ENCODE measurements at places on chromosomes 4 and X.

- DNase-seq = no peak
These were observed 254.6 kb downstream of the GASK1B start for GRCh38 chr4:157918036-157918832.

DNA sequence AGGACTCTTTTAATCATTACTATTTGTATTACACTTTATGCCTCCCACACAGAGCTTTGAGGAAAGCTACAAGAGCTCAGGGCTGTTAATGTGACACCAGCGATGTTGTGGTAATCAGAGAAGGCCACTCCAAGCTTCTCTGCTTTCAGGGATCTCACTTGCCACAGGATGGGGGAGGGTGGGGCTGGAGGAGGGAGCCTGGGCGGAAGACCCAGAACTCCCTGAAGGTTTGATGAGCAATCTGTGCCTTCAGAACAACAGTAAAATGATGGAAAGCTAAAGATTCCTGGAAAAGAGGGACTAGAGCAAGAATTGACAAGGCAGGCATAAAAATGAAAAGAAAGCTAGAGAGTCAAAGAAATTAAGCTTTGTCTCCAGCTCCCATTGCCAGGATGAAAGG, 75.6 kb downstream of the MAML3 start:
- no peak for DNase-seq

DNA sequence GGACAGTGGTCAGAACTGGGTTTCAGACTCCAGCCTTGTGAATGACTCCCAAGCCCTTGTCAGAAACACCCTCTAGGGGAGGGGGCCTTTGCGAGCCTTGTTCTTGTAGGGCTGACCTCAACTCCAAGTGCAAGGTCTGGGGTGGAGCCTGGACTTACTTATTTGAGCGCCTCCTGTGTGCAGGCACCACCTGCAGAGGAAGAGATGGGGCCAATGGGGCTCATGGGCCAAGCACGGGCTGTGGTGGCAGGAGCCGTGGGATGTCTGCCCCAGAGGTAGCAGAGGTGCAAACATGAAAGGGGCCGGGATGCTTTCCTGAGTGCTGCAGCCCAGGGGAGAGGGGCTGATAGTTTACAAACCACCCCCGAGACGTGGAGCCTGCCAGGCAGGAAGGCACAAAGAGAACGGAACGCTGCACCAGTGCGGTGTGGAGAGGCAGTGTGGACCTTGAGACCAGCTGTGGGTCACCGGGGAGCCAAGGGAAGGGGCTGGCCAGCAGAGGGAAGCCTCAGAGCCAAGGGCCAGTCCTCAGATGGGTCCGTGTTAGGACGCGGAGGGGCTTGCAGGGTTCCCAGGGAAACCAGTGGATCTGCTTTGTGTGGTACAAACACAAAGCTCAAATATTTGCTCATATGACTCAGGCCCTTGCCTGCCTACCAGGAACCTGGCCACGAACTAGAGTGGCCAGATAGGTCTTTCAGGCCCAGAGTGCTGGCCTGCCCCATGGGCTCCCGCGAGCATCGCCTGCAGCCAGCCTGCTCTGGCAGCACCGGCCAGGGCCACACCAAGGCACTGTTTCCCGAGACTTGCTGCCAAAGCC, 8.7 kb upstream of the TADA2B start:
- DNase-seq = no peak

- DNase-seq = no peak
These were observed 231.3 kb upstream of the PITX2 start for GRCh38 chr4:110854021-110854678.

DNA sequence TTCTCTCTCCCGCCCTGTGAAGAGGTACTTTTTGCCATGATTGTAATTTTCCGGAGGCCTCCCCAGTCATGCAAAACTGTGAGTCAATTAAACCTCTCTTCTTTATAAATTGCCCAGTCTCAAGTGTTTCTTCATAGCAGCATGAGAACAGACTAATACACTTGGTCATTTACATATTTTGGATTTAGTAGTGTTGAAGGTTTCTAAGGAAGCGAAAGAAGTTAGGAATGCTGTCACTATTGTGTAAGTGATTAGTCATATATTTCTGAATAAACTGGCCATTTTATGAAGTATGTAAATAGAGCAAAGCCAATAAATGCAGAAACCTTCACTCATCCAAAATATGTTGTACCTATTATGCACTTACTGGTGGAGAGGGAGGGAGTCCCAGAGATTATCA, 34.4 kb upstream of the GK2 start:
- DNase-seq = no peak

GRCh38 chrX:121581885-121582284, 534.5 kb downstream of the GLUD2 start:
- DNase-seq = no peak

GRCh38 chr4:81905971-81906370, 434.3 kb upstream of the RASGEF1B start:
- DNase-seq = no peak

GRCh38 chrX:149493567-149494562, 11.2 kb downstream of the IDS start:
- no peak for DNase-seq

GRCh38 chr4:116913451-116913850, 171.9 kb downstream of the TRAM1L1 start:
- DNase-seq = no peak

DNA sequence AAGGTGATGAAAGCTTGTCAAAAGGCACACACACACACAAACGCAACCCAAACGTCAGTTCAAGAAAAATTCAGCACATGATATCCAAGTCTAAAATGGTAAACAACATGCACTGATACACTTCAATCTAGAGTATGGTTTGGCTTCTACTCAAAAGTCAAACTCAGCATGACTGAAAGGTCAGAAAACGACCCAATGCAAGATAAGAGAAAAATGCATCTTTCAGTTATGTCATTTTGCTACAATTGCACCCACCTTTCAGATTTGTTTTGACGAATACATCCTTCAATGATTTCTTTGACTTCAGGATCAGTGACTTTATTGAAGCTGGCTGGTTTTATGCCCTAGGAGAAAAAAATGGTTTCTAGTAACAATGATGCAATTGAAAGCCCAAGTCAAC, 56.3 kb downstream of the WNK3 start:
- no peak for DNase-seq

GRCh38 chr4:113823291-113823659, 61.7 kb upstream of the CAMK2D start:
- no peak for DNase-seq

- no peak for DNase-seq
These were observed 74.4 kb upstream of the ATP6AP2 start for GRCh38 chrX:40506201-40506985.

DNA sequence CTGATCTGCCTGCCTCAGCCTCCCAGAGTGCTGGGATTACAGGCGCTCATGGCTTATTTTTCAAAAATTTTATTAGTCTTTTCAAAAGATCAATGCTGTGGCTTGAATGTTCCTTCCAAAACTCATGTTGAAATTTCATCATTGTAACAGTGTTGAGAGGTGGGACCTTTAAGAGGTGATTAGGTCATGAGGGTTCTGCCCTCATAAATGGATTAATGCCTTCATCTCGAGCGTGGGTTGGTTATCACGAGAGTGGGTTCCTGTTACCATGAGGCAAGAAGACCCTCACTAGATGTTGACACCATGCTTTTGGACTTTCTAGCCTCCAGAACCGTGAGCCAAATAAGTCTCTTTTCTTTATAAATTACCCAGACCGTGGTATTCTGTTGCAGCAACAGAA, 30.3 kb downstream of the EIF2S3 start:
- DNase-seq = no peak

DNA sequence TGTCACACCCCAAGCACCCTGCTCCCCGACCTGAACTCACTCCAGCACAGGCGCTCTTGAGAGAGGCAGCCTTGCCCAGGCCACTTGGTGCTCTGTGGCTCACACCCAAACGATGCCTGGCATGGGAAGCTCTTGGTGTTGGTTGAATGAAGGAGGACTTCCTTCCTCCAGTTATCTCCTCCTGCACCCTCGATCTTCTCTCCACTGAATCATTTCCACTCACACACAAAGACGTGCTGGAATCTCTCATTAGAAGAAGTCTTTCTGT, 90.5 kb upstream of the TRIM2 start:
- DNase-seq = no peak

- no peak for DNase-seq
These were observed 42.4 kb downstream of the FNIP2 start for GRCh38 chr4:158811216-158811540.

DNA sequence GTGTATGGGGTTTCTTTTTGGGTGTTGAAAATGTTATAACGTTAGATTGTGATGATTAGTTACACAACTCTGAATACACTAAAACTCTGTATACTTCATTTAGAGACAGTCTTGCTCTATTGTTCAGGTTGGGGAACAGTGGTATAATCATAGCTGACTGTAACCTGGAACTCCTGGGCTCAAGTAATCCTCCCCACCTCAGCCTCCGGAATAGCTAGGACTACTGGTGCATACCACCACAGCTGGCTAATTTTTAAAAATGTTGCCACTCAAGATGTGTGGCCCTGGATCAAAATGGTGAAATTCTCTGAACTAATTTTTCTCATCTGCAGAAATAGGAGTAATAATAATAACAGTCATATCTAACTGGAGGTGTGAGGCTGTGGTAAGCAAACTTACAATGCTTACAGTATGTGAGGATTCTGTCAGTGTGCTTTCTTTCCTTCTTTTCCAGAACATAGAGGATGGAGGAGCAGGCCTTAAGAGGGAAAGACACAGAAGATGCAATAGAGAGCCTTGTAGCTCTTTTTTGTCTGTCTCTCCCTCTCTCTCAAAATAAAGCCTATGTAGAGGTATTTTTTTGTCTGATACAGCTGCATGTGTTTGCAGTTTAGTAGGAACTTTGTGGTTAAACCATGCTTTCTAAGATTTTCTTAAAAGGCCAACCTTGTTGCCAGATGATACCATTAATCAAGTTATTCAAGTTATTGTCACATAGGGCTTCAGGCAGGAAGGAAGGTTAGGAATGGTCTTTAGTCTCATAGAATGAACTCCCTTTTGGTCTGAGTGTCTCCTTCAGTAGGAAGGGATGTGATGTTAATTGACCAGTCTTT, 7.5 kb downstream of the ADD1 start:
- no peak for DNase-seq

GRCh38 chr4:81804849-81805248, 333.1 kb upstream of the RASGEF1B start:
- DNase-seq = no peak

- no peak for DNase-seq
These were observed 12.2 kb upstream of the MTMR1 start for GRCh38 chrX:150680974-150681373.

DNA sequence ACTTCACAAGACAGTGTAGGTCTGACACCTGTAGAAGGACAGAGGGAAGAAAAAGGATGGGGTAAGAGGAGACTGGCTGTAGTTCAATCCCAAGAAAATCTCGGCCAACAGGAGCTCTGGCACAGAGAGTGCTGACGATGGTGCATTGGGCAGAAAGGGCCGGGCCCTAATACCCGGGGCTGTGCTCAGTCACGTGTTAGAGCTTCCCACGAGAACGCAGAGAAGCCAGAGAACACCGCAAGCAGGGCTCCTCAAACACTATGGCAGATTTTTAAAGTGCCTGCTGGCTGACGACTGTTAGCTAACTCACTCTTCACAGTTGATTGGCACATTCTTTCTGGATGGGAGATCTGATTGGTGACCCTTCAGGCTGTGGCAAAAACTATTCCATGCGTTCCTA, 35.5 kb downstream of the EREG start:
- DNase-seq = no peak

- no peak for DNase-seq
These were observed 3.2 kb downstream of the KDR start for GRCh38 chr4:55122235-55122634.

DNA sequence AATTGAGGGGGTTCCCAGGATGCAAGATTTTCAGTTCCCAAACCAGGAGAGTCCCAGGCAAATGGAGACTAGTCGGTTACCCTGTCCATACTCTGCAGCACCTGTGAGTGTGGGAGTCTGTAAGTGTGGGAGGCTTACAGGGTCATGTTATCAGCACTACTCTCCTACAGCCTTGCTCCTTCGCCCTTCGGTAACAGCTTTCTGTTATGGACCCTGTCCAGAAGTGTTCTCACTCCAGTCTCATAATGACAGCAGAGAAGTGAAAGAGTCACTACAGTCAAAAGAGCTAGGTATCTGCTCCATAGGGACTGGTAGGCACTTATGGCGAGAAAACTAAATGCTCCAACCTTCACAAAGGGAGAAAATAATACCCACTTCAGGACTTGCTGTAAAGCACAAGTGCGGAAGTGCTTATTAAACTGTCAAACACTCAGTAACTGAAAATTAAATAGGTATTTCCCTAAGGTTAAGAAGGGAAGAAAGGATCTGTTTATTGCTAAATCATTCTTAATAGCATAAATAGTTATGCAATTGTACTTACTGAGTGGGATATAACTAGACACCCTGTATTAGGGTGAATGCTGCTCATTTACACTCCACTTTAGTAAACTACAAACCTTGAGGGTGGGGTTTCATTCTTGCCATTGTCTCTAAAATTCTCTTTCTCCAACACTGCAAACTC, 2.7 kb upstream of the ADH7 start:
- no peak for DNase-seq

GRCh38 chr4:122152711-122153226, 638 bp downstream of the BLTP1 start:
- peak; percentile 2 for DNase-seq

GRCh38 chr4:68062501-68062900, 67.2 kb downstream of the TMPRSS11F start:
- DNase-seq = no peak

GRCh38 chrX:154093965-154094364, 3.6 kb downstream of the MECP2 start:
- DNase-seq = no peak

DNA sequence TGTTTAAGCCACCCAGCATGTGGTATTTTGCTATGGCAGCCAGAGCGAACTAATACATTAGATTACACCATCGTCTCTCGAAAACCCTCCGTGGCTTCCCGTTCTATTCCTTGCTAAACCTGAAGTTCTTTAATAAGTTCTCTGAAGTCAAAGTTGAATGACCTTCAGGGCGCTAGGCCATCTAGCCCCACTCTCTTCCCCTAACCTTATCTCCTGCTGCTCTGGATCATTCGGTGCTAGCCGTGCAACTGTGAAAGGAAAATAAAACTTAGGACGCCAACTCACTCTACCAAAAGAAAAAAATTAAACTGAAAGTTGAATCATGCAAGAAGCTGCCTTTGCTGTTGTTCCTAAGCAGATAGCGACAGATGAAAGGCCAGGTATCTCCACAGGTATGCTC, 40.0 kb downstream of the CHRNA9 start:
- no peak for DNase-seq

DNA sequence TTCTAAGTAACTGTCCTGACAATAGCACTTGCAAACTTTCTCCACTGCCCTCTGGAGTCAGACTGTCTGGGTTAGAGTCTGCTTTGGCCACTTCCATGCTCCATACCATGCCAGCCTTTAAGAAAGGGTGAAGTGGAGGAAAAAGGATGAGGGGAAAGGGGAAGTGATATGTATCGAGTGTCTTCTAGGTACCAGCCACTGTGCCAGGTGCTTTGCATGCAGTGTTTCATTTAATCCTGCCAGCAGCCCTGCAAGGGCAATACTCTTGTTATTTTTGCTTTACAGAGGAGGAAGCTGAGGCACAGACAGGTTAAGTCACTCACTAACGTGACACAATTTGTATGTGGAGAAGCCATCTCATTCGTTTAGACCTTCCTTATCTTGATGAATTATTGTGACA, 55.6 kb downstream of the RTL9 start:
- DNase-seq = no peak
